NCI-H1105 (cell line): ENCODE measurements at places on chromosomes 1 and 21.

GRCh38 chr1:189708674-189709073, 769.0 kb downstream of the BRINP3 start:
- DNase-seq: no peak

GRCh38 chr1:150525348-150525747, 9.8 kb downstream of the FALEC start:
- DNase-seq: no peak

GRCh38 chr1:157193219-157193618, 55.0 kb upstream of the ETV3 start:
- DNase-seq: no peak

DNA sequence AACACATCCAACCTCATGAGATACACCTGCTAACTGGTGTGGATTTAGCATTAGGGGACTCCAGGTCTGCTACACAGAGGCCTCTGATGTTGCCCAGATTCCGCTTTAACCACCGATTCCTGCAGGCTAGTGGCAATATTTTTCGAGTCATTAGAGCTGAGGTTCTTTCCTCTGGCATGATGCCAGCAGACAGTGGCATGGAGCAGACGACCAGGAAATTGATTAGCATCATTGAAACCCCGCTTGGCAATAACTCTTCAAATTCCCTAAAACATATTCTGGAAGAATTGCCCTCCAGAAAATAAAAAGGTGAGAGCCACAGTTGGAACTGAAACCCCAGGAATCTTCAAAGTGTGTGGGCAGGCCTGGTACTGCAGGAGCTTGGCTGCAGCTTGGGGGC, 28.4 kb upstream of the ETV3 start:
- DNase-seq: no peak

DNA sequence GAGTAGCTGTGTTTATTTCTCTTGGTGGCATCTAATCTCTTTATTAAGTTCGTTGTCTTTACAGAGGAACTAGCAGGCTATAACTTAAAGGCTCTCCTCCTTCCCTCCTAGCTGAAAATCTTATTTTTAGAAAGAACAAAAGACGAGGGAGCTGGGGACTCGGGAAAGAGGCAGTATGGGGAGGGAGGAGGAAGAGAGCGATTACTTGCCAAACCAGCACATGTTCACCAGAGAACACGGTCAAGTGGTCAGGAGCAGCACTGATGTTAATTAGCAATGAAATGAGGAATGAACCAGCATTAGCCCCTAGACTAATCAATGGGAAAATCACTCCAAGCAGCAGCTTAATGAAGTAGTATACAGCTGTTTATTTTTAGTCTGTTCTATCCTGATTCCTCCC, 171.3 kb upstream of the ESRRG start:
- DNase-seq: no peak

- DNase-seq: no peak
Observed at GRCh38 chr1:209620487-209620884, 31.7 kb downstream of the LAMB3 start.

DNA sequence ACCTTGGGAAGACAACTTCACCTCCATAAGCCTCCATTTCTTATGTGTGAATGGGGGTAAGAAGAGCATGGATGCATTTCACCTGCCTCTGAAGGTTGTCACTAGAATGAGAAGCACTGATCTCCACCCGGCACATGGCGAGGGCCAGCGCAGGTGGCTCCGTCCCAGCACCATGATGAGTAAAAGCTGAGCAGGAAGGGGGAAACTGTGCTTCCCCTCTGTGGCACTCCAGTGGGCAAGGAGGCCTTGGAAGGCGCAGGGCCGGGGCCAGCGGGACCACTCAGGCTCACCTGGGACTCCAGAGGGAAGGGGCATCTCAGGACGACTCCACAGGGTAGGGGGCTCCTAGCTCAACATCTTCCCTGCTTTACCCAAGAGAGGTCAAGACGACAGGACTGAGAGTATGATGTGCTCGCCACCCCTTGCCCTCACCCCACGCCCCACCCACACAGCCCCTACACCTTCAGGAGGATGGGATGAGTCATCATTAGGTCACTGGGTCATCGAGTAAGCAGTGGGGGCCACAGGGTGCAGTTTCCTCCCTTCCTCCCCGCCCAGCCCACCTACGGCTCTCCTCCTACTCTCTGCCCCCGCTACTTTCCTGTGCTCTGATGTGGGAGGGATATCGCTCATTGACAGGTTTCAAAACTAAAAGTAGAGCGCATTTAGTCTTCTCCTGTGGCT, 112.1 kb downstream of the HIVEP3 start:
- no peak for DNase-seq

DNA sequence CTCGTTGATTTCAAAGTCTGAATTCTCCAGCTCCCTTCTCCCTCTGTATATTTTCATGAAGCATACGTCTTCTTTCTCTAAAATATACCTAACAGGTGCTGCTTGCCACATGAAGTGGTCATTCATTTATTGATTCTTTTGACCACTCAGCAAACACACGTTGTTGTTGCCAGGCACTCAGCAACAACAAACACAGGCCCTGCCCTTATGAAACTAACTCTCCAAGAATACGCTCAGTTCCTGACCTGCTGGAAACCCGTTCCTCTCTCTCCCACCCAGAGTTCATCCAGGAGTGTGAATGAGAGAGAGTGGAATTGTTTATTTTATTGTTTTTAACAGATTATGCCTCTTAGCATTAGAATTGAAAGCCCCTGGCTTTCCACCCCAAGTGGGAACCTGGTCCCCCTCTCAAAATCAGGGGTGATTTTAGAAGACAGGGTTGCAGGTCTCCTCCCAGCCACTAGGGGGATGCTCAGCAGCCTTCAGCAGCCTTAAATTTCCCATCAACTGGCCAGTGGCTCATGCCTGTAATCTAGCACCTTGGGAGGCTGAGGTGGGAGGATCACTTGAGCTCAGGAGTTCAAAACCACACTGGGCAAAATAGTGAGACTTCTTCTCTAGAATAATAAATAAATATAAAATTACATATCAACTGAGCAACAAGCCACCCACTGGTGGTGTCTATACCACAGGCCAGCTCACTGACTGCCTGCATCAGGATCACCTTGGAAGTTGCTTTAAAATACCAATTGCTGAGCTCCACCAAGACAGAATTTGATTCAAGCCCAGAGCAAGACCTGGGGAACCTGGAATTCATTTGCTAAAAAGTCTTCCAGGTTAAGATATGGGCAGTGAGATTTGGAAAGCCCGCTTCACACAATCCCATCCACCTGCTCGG, 181.0 kb upstream of the KLHDC7A start:
- peak; percentile 22 for DNase-seq

DNA sequence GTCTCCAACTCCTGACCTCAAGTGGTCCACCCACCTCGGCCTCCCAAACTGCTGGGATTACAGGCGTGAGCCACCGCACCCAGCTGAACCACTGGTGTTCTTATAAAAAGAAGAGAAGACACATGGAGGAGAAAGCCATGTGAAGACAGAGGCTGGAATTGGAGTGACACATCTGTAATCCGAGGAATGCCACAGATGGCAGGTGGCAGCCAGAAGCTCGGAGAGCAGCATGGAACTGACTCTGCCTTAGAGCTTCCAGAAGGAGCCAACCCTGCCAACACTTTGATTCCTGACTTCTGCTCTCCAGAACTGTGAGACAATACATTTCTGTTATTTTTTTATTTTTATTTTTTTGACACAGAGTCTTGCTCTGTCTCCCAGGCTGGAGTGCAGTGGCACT, 59.0 kb upstream of the ATP2B4 start:
- no peak for DNase-seq

DNA sequence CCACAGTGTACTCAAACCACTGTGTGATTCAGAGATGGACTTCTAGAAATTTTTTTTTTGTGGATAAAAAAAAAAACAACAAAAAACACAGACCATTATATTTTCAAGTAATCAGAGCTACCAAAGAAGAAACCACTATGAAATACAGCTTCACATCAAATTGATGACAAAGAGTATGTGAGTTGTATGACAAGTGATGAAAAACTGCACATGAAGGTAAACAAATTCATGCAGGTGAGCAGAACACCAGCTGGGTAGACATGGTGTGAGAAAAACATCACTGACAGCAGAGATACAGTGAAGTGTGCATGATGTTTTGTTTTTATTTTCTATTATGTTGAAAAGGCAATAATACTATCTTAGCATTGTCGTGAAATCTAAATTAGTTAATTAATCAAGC, 8.0 kb upstream of the PTPRC start:
- no peak for DNase-seq

- DNase-seq: no peak
Observed at GRCh38 chr1:22349362-22350043, 102.1 kb upstream of the ZBTB40 start.

DNA sequence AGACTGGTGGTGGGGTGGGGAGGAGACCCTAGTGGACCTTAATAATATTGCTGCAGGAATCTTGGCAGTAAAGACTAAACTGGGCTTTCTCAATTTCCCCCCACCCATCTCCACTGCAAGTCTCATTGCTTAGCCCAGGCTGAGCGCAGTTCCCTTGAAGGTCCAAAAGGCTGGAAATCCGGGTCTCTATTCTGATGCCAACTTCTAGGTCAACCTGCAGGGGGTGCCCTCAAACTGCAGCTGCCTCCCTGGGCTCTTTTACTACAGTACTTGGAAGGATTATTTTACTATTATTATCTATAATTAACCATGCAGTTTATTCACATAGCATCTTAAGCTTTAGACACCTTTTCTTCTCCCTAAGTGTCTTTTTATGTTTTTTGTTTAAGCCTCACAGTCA, 85.4 kb upstream of the WARS2 start:
- DNase-seq: no peak

DNA sequence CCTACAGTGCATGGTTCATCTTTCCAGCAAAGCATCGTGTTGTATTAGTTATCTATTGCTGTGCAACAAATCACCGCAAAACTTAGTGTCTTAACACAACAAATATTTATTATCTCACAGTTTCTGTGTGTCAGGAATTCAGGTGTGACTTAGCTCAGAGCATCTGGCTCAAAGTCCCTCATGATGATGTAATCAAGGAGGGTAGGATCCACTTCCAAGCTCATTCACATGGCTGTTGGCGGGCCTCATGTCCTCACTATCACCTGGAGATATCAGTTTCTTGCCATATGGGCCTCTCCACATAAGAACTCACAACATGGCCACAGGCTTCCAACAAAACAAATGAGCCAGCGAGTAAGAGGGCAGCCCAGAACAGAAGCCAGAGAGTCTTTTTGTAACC, 135.6 kb upstream of the GJB5 start:
- no peak for DNase-seq

GRCh38 chr1:66119148-66119547, 326.5 kb downstream of the PDE4B start:
- peak; percentile 4 for DNase-seq

DNA sequence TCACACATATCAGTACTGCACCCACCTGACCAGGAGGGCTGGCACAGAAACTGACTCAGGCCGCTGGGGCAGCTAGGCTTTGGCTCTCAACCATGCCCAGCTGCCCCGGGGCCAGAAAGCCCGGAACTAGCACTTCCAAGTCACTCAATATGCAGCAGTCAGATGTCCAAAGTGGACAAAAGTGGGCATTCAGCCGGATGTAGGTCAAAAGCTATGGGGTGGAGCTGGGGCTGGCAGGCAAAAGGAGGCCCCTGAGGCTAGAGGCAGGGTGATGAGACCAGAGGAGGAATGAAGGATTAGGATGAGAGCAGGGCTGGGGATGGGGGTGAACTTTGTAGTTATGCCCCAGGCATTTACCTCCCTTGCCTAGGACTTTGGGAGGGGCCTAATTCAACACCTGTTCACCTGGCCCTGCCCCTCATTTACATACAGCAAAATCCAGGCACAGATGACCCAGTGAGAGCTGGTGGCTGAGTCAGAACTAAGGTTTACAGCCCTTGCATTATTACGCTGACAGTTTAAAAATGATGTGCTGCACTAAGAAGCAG, 30.7 kb upstream of the EDN2 start:
- no peak for DNase-seq

- no peak for DNase-seq
Observed at GRCh38 chr1:3067671-3068563, 1.1 kb upstream of the PRDM16 start.

- peak; percentile 89 for DNase-seq
Observed at GRCh38 chr1:150066838-150067183, 765 bp upstream of the VPS45 start.

DNA sequence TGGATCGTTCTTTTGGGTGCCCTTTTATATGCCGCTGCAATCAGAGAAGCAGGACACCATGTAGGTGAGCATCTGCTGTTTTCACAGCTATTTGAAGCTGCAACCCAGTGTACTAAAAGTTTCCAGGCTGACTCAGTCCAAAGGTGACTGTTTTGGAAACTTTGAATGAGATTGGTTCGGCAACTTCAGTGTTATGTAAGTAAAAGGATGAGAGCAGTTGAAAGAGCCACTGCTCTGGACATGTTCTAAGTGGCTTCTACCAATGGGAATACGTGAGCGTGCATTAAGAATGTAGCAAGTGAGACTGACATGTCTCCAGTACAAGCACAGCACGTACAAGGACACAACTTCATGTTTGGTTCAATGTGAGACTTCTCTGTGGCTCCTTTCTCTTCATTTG, 55.6 kb downstream of the DDR2 start:
- DNase-seq: no peak

DNA sequence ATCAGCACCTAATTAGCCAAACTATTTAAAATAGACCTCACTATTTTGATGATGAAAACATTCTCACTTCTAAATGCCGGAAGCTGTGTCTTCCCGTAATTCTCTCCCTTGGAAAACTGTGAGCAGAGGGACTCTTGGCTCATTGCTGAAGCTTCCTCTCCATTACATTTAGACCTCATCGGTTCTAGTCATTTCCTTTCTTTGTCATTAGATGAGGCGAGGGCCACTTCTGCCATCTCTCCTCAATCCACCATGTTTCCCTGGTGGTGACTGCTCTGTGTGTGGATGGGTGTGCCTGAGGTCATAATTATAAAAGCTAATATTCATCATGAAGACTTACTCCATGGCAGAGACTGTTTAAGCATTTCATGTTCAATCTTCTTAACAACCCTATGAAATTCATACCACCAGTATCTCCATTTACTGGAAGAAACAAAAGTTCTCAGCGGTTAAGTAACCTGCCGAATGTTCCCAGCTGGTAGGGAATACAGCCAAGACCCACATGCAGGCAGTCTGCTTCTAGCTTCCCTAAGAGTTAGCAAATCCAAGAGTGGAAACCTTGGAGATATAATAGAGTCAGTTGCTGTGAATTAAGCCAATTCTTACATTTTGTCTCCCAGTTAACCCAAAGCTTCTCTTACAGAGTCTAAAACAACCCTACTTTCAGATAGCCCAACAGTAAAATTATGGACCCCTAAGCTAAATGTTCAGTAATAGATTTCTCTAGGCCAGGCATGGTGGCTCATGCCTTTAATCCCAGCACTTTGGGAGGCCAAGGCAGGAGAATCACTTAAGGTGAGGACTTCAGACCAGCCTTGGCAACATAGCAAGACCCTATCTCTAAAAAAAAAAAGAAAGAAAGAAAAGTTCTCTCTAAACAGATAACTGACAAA, 156.2 kb downstream of the ZBTB18 start:
- no peak for DNase-seq

- no peak for DNase-seq
Observed at GRCh38 chr1:36157973-36158826, 2.2 kb downstream of the MAP7D1 start.

GRCh38 chr1:36722871-36723270, 240.2 kb upstream of the CSF3R start:
- DNase-seq: no peak
